ENCODE measurements at places on chromosomes 1 and 21.

DNA sequence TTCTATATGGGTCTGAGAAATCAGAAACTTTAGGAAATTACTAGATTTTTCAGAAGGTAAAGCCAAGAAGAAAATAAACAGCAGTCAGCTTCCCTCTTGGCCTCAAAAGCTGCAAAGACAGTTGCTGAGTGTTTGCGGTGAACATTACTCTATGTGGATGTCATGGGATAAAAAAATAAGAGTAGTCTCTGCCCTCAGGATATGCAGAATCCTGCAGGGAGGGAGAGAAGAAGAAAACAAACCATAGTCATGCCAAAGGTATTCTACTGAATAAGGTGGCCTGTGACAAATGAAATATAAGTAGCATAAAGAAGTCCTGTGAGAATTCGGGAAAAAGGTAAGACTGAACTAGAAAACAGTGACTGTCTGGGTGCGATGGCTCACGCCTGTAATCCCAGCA is 19.0 kb downstream of the YARS1 start:
- no peak for DNase-seq

GRCh38 chr1:78408810-78409209 is 82.0 kb upstream of the PTGFR start:
- DNase-seq = peak; percentile 47

DNA sequence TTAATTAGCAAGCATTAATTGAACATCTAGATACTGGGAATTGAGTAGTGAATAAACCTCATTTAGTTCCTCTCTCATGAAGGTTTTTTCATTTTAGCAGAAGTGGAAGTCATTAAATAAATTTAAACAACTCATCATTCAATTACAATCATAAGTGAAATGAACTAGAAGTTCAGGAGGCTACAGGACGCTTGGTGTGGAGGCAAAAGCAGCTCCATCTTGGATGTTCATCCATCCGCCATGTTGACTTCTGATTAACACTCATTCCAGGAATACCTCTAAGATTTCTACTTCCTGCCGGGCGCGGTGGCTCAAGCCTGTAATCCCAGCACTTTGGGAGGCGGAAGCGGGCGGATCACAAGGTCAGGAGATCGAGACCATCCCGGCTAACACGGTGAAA is 11.5 kb upstream of the NTPCR start:
- no peak for DNase-seq

DNA sequence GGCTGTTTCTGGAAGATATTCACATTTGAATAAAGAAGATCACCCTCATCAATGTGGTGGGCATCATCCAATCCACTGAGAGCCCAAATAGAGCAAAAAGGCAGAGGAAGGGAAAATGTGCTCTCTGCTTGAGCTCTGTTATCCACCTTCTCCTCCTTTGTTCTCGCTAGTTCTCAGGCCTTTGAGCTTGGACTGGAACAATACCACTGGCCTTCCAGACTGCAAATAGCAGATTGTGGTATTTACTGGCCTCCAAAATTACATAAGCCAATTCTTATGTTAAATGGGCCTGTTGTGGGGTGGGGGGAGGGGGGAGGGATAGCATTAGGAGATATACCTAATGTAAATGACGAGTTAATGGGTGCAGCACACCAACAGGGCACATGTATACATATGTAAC is 219.3 kb downstream of the C1orf94 start:
- no peak for DNase-seq

DNA sequence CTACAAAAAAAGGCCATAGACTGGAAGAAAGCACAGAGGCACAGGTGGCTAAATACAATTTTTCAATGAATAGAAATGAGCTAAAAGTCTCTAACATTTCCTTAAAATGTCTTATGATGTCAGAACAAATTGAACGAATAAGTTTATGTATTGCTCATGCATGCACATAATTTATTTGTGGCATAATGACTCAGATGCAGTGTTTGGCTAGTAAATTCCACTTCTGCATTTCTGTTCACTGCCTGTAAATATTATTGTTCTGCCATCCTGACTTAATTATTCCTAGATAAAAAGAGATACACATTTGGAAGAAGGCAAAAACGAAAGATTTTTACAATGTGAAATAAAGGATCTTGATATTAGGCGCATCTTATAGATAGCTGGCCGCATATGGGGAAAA is 26.6 kb upstream of the EXO1 start:
- DNase-seq = peak; percentile 49

DNA sequence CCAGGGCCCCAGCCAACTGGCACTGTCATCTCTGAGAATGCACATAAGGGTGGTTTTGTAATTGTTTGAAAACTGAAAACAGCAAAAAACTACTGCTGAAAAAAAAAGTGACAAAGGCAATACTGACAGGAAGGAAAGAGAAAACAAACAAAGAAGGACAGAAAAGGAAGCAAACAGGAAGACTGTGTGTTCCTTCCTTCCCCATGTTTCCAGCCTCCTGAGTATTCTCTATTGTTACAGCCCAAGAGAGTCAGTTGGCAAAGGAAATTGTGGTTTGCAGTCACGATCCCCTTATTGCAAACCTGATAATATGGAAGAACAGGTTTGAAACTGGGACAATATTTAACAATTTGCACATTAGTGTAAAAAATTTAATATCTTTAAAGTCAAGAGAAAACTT is 1177.6 kb downstream of the PLA2G4A start:
- DNase-seq = no peak

DNA sequence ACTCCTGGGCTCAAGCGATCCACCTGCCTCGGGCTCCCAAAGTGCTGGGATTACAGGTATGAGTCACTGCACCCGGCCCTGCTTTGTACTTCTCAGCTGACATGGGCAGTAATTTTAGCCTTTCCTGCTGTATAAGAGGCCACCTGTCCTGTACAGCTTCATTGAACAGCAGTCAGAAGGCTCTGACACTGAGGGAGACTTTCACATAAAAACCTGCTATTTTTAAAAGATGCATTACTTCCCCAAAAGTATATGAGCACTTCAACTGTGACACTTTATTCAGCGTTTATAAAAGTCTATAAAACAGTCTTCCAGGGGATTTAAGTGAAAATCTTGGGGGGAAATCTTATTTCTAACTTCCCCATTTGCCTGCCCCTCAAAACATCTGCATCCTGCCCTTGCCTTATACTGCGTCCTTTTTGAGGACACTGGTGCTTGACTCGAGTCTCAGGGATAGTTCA is 17.6 kb downstream of the RNU5D-1 start:
- no peak for DNase-seq

DNA sequence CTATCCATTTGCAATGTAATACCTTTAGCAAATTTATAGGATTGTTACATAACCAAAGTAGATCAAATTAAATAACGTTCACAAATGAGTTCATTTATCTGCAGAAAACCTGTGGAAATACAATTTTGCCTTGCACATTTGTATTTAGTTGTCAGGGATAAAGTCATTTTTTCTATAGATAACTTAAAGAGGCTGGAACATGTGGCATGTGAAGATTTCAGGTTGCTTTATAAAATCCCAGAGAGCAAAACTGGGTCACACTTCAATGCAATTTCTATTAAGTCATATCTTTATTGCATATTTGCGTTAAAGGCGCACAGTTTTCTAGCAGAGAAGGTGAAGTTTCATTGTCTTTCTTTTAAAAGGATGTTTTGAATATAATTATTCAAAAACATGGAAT is 342.4 kb downstream of the USP25 start:
- DNase-seq = no peak

- DNase-seq = peak; percentile 82
These were observed 206.8 kb upstream of the TMEM51 start for GRCh38 chr1:14946684-14947238.

GRCh38 chr1:110243574-110243973 is 33.5 kb downstream of the KCNC4 start:
- no peak for DNase-seq

GRCh38 chr1:170114906-170115305 is 30.9 kb upstream of the NTMT2 start:
- peak; percentile 48 for DNase-seq

- peak; percentile 92 for DNase-seq
These were observed 9.3 kb upstream of the MDM4 start for GRCh38 chr1:204506969-204507316.

DNA sequence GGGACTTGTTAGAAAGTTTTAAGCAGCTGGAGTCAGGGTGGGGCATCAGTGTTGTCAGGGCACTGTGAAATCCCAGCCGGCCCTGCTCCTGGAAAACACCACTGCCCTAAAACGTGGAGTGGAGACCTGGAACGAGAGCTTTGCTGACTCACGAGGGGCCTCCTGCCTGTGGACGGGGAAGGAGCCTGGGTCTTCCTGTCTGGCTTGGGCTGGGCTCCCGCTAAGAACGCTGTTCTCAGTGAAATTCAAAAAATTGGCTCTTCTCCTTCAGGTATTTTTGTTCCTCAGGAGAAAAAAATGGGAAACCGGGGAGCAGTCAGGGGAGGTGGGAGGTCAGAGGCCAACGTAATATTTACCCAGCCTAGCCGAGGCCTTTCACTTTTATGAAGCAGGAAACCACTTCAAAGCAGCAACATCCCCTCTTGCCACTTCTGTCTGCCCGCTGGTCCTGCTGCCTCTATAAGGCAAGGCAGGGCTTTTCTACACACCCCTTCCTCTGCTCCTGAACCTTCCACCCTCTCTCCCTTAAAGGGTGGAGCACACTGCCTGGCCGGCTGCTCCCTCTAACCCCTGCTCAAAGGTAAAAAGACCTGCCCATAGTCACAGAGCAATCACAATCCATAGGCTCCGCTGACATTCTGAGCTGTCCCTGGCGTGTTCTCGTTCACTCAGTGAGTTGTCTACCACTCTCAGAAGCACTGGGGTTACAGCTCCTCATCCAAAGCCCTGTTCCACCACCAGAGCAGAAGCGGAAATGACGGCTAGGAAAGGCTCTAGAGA is 8.0 kb downstream of the PLXNA2 start:
- DNase-seq = peak; percentile 63

DNA sequence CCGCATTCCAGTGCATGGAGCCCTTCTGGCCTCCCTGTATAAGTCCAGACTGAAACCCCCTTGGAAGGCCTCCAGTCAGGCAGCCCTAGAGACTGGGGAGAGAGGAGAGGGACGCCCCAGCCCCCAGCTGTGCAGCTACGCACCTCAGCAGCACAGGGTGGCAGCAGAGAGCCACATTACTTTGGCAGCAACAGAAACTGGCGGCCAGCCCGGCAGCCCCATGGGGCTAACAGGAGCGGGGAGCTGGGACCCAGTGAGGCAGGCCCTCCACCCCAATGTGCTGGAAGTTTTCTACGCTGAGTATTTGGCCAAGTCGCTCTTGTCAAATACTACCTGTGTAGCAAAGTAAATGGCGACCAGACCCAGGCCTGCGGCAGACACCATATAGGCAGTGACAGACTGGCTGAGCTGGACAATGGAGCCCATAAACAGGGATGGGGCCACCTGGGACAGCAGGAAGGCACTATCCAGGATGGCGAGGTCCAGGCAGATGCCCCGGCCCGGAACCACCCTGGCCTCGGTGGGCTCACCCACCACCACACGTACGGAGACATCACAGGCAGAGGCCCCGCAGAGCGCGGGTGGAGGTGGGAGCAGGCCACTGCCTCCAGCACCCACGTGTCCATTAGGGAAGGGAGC is 21.2 kb downstream of the SLC45A3 start:
- peak; percentile 63 for DNase-seq

GRCh38 chr1:232942413-232943294 is 7.8 kb upstream of the NTPCR start:
- DNase-seq = no peak

DNA sequence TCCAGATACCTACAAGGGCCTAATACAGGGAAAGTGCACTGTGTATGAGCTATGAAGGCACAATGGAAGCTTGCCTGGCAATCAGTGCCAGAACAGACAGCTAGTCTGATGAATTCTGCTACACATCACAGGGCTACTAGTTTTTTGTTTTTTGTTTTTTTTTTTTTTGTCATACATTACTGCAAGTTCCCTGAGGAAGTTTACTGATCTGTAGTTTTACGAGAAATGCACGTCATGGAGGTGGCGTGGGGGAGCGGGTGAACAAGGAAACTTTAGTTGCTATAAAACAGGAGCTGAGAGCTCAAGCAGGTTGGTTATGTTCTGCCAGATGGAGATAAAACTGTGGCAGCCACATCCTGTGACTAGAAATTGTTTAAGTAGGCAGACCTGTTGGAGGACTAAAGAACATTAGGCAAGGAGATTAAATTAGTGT is 17.7 kb downstream of the PTPRC start:
- no peak for DNase-seq

DNA sequence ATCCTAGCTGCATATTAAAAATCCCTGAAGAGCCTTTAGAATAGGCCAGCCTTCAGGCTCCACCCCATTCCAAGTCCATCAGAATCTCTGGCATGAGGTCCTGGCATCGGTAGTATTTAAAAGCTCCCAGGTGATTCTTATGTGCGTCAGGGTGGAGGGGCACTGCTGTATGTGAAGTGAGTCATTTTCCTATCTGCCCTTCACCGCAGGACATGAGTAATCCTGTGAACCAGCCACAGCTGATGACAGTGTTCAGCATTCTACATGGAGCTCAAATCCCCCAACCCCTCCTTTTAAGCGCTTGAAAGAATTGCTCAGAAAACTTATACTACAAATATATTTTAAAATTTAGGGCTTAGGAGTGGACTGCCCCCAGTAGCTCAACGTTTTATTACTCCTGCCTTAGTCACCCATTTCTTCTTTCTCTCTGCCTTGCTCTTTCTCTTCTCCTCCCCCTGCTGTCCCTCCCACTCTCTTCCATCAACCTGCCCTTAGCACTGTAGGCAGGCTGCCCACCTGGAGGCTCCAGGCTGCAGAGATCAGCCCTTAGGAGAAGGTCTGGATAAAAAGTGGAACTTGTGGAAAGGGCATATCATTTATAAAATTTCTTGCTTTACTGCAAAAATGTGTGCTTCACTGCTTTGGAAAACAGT is 73.8 kb upstream of the ZNF281 start:
- peak; percentile 99 for DNase-seq

- DNase-seq = peak; percentile 77
These were observed 59.9 kb downstream of the C1orf198 start for GRCh38 chr1:230808281-230808872.

- no peak for DNase-seq
These were observed 78.7 kb downstream of the PIK3R3 start for GRCh38 chr1:46053734-46054133.

- peak; percentile 9 for DNase-seq
These were observed 69.5 kb downstream of the TMPRSS15 start for GRCh38 chr21:18334066-18334465.

- DNase-seq = no peak
These were observed 42.9 kb downstream of the COL18A1 start for GRCh38 chr21:45447821-45448220.

DNA sequence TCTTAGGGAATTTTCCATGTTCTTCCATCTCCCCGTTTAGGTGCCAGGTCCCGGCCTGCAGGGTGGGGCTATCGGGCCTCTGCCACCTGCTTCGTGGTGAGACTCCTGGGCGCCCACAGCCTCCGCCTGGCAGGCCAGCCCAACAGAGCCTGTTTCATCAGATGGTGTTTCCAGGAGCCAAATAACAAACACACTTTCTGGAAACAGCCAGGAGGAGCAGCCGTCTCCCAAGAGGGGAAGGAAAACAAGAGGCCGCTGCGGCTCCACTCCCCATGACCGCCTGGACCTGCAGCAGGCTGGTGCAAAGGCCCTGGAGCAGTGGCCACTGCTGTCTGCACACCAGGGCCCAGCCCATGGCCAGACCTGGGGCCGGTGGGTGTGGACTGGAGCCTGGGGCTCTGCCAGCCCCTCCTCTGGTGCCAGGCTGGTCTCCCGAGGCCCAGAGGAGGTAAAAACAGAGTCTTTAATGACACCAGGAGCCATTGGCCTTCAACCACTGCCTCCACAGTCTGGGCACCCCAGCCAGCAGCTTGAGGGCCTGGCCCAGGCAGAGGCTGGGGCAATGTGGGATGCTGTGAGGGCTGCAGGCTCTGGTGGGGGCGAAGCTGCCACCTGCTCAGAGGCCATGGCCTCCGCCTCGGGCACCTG is 55.0 kb downstream of the SLX9 start:
- DNase-seq = no peak
